T-helper 17 cell (primary cell): ENCODE measurements at places on chromosomes 4 and X.

- DNase-seq = no peak
Measured at GRCh38 chr4:6349896-6350603, 80.4 kb downstream of the WFS1 start.

DNA sequence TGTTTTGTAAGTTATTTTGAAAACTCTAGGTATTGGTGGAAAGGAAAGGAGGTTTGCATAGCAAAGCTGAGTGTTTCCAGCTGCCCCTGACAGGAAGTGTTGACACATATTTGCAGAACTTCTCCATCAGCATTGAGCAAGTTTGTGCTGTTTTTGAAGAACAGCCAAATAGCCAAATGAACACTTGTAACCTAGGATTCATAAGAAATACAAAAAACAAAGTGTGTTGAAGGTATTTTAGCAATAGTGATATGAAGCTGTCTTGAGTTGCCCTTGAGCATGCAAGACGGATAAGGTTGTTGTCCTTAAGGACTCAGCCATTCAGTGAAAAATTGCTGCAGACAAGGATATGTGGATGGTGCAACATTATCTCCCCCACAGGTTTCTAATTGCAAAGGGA, 68.3 kb upstream of the PGM2 start:
- DNase-seq = no peak

DNA sequence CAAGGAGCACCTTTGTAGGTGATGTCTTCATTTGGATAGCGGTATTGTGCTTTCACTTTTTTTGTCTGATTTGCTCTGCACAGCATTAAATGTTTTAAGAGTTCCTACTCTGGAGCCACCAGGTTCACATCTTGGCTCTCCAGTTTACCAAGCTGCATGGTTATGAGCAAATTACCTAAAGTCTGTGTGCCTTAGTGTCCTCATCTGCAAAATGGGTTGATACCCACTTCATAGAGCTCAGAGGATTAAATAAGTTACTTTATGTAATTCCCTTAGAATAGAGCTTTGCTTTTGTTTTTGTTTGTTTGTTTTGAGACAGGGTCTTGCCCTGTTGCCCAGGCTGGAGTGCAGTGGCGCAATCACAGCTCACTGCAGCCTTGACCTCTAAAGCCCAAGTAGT, 58.2 kb downstream of the UBE2K start:
- no peak for DNase-seq

DNA sequence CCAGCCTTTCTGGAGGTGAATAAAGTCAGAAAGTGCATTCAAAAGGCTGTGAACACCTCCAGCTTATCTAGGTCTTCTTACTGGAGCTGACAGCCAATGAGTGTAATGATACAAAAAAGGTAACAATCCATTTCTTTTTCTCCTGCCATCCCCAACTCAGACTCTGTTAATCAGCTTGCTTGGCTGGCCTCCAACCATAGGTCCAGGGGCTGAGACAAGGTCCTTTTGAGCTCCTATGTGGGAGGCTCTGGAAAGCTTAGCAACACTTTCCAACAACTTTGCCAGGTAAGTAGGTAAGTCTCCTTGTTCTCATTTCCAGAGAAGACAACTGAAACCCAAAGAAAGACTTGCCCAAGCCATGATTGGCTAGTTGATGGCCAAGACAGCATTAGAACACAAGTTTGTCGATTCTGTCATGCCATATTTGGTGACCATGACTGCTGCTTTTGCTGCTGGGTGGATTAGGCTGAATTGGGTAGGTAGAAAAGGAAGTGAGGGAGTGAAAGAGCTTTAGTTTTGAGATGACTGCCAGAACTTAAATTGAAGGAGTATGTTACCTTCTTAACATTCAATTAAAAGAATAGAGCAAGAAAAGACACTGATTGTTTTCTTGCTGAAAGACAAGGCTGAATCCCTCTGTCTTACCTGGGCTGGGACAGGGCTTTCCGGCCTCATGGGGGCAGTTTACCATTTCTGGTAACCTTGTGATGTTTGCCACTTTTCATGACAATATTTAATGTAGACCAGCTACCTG, 22.8 kb downstream of the VSIG4 start:
- DNase-seq = no peak

- no peak for DNase-seq
Measured at GRCh38 chr4:100742045-100742444, 224.2 kb upstream of the EMCN start.

DNA sequence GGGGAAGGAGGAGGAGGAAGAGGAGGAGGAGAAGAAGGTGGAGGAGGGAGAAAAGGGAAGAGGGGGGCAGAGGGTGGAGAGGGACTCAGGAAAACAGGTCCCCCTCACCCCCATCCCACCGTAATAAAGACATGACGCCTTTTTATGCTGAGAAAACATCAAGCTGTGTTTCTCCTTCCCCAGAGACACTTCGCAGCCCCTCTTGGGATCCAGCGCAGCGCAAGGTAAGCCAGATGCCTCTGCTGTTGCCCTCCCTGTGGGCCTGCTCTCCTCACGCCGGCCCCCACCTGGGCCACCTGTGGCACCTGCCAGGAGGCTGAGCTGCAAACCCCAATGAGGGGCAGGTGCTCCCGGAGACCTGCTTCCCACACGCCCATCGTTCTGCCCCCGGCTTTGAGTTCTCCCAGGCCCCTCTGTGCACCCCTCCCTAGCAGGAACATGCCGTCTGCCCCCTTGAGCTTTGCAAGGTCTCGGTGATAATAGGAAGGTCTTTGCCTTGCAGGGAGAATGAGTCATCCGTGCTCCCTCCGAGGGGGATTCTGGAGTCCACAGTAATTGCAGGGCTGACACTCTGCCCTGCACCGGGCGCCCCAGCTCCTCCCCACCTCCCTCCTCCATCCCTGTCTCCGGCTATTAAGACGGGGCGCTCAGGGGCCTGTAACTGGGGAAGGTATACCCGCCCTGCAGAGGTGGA, 45.3 kb upstream of the SHOX start:
- no peak for DNase-seq

GRCh38 chrX:106599411-106599810, 12.4 kb upstream of the RADX start:
- no peak for DNase-seq

DNA sequence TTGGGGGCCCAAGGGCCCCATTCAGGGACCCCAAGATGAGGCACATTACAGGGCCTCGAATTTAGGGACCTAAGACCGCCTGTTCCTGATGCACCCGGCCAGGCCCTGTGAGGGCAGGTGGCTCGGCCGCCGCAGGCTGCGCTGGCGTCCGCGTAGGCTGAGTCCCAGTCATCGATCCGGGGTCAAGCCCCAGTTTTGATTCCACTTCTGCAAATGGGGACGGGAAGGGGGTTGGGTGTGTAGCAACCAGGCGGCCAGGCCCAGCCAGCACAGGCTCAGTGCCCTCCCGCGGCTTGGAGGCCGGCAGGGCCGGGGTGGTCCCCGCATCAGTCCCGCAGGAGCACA, 327 bp downstream of the PNPLA4 start:
- DNase-seq = no peak

GRCh38 chr4:187460016-187460415, 535.6 kb upstream of the ZFP42 start:
- no peak for DNase-seq

- no peak for DNase-seq
Measured at GRCh38 chr4:108972613-108973283, 209.9 kb upstream of the ETNPPL start.

DNA sequence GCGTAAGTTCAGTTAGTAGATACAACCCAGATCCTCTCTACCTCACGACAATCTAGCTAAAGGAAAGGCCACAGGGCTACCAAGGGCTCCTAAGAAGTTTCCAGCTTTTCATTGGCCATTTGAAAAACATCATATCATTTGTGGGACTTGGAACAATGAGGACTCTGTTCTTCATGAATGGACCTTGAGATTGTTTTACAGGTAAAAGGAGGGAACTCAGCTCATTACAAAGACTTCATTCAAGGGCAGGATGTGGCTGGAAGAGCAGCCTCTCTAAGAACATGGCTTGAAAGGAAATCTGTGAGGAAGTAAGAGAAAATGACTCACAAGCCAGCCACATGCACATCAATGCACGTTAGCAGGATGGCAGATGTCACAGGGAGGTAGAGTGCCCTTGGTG, 105.9 kb upstream of the SLC7A11 start:
- DNase-seq = no peak

DNA sequence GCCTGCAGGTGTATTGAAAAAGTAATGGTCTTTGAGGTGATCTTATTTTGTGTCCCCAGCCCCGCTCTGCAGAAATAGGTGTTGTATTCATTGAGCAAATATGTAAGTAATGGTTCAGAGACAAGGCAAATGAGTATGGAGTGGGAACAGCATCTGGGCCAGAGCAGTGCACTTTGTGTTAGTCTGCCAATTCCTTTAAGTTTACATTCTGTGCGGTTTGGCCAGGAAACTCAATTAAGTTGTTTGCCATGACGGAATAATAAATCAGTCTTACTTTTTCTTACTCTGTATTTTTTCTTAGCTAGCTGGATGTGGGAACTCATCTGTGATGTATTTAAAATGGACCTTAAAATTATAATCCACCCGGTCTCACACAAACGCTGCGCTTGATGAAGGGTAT, 12.6 kb downstream of the DCLK2 start:
- no peak for DNase-seq

- no peak for DNase-seq
Measured at GRCh38 chr4:117001077-117001476, 84.3 kb downstream of the TRAM1L1 start.

- no peak for DNase-seq
Measured at GRCh38 chrX:39112143-39112542, 310.9 kb downstream of the MID1IP1 start.

DNA sequence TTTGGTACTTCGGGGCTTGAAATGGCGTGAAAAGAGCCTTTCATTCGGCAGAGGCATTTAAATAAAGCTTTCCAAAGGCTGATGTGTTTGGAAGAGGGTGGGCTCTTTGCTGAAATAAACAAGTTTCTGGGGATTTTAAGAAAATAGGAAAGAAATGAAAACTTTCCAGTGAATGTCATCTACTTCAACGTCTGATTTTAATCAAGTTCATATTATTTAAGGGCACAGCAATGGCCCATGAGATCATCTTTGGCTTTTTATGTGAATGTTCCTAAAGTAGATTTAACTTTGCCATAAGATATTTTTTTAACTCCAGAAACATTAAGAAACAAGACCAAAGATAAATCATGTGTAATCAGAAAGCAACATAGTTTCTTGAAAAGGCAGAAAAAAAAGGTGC, 69.8 kb upstream of the TTC29 start:
- DNase-seq = no peak

- no peak for DNase-seq
Measured at GRCh38 chr4:71614621-71615020, 169.3 kb downstream of the GC start.

DNA sequence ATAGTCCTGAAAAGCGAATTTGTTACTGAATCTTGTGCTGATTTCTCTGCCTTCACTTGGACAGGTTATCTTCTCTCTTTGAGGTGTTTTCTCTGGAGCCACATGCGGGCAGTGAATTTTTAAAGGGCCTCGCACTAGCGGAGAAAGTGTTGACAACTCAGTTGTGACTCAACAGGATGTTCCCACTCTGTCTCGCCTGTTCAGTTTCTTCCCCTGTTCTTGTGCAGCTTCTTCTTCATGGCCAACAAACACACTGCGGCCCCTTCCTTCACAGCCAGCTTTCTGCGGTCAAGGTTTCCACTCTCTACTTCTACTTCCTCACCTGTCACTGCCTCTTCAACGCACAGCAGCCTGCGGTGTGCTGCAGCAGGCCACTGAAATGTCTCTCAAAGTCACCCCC, 1.1 kb upstream of the SHROOM4 start:
- DNase-seq = no peak

DNA sequence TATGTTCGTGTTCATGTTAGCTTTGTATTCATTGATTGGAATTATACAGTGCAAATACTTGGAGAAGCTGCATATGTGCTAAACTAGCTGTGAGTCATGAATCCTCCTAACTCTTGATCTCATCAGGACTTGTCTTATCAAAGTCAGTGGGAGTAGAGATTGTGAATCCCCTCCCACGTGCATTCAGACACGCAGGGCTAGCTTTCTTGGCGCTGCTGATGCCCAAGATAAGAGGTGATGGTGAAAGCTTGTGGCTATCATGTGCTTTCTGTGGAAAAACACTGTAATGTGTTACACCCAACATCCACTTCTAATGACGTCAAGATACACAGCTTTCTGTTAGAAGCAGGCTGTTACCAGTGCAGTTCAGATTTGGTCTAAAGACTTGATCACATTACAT, 348.7 kb upstream of the HAND2 start:
- no peak for DNase-seq

DNA sequence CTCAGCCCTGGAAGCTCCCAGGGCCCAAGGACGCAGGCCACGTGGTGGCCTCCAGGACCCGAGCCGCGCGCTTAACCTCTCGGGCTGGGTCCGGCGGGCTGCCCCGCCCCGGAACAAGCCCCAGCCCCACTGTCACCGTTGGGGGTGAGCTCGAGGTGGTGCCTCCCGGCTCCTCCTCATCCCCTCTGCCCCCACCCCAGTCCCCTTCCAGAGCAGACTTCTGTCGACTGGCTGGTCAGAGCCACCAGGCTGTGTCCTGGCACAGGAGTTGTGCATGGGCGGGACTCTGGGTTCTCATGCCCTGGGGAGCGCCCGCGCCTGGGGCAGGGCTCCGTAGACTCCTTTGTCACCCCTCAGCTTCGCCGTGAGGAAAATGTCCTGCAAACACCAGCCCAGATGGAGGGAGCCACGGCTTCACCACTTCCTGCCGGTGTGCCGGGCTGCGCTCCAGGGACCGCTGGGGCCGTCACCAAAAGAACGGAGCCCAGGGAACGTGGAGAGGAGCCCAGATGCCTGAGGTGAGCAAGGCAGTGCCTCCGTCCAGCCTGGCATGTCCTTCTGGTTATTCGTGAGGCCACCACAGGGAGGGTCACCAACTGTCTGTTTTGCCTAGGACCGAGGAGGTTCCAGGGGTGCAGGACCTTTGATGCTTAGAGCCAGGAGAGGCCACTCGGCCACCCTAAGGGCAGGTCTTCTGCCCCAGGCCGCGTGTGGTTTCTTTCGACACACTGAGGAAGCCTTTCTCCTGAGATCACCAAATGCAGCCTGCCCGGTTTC, 7.1 kb upstream of the RGS12 start:
- DNase-seq = no peak

- no peak for DNase-seq
Measured at GRCh38 chr4:5882947-5883346, 9.9 kb downstream of the CRMP1 start.

GRCh38 chrX:57583477-57583876, 8.3 kb upstream of the ZXDB start:
- no peak for DNase-seq

- DNase-seq = no peak
Measured at GRCh38 chr4:13476915-13477314, 7.2 kb downstream of the RAB28 start.

DNA sequence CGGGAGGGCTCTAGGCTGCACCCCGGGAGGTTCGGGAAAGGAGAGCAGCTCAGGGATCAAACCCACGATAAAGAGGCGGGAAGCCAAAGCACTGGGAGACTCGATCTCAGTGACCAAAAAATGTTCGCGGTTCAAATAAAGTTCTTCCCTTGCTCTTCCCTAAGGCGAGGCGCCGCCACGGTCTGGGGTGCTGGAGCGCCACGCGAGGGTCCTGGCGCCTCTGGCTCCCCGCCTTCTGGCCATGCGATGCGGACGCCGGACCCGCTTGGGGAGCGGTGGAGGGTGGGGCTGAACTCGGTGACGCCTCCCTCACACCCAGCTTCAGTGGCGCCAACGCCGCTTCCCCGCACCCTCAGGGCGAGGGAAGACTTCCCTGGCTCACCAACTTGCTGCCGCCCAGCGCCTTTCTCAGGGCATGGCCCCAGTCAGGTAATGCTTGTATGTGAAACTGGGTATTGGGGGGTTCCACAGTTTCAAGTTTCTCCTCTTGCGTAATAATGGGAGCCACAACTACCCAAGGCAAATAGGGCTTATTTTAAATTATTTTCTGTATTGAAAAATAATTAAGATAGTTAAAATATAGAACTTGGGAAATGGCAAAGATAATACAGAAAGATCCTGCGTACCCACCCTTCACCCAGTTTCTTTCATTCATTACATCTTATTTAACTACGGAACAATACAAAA, at the start of gene QRFPR:
Gene QRFPR (minus strand): TSS at position 243 of the 687 bp plus-strand sequence. CDS start 371 bp downstream, outside the sequence.
- no peak for DNase-seq
